ENCODE measurements at places on chromosomes 1 and 21.
A peak's percentile ranks its signal among the peaks of the same experiment; 100 is the strongest.

- peak; percentile 37 for DNase-seq
Measured at GRCh38 chr21:42121794-42122193, 50.7 kb downstream of the UMODL1 start.

DNA sequence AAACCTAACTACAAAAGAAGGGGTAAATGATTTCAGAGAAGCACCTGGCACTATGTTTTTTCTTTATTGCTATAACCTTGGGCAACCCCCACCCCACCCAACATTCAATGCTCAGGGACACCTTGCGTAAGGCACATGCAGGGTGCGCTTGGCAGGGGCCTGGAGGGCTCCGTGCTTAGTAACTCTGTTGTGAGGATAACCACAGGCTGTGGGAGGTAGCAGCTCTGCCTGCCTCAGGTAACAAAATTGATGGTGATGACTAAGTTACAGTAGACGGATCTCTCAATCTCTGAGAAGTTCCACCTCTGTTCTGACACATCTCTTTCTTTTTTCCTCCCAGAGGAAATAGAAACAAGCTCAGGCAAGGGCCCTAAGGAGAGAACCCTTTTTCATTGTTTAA, 8.7 kb upstream of the CCN1 start:
- DNase-seq = peak; percentile 96

DNA sequence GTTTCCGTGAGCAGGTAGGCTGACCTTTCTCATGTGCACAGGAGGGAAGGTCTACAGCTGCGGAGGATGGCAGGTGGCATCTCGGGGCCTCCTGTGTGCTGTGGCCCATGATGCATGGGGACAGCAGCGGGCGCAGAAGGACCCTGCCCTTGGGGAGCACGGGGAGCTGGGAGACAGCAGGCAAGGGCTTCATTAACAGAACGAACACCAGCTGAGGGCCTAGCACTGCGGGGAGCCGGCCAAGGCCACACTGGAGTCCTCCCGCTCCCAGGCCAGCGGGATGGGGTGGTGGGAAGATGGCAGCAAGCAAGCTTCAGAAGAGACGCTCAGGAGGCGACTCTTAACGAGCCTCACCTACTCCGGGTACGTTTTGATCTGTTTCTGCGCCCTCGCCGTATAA, 66.6 kb downstream of the SCCPDH start:
- no peak for DNase-seq

GRCh38 chr1:143610196-143610595, 361.6 kb downstream of the FAM72C start:
- no peak for DNase-seq

Measured in foreskin keratinocyte (primary cell).